ENCODE measurements at places on chromosomes 11 and 22. TPM values are rescaled to one million over a fixed set of nuclear protein-coding genes. Genes with fewer than 3 reads are reported as not detected.

Gene OR51I1
- not detected for total RNA-seq

Gene LUZP2
- 12.6 TPM for total RNA-seq

Gene UBE4A
- total RNA-seq, result 31.5 TPM

Gene FOLR2
- total RNA-seq, result not detected

Gene LMO2
- 100 TPM for total RNA-seq

Gene OR51B2
- not detected for total RNA-seq

Gene RAG2
- 2.2 TPM for total RNA-seq

Gene MRGPRD
- not detected for total RNA-seq

Gene ISX
- 0.15 TPM for total RNA-seq

Gene ASPHD2
- total RNA-seq, result 14.4 TPM

Gene KCNJ1
- total RNA-seq, result 0.31 TPM

- no peak for ATAC-seq
These were observed 71.8 kb downstream of the GGTLC2 start for GRCh38 chr22:22716136-22716665.

DNA sequence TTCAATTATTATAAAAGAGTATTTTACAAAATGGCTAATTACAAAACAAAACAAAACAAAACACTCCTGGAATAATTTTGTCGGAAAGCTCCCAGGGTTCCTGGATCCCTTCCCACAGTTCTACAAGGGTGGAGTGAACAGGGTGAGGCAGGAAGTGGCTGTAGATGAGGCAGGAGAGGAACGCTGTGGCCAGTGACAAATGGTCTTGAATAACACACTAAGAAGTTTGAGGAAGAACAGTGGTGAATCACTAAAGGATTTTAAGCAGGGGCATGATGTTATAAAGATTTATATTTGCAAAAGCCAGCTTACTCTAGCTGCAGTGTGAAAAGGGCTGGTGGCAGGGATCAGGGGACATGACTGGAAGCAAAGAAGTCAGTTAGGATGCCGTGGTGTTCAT is 33.8 kb upstream of the APOA1 start:
- ATAC-seq, result peak; percentile 100

GRCh38 chr11:62081378-62082291 is 42.2 kb upstream of the INCENP start:
- peak; percentile 84 for ATAC-seq

GRCh38 chr11:32008880-32009551 is 81.9 kb upstream of the RCN1 start:
- no peak for ATAC-seq

DNA sequence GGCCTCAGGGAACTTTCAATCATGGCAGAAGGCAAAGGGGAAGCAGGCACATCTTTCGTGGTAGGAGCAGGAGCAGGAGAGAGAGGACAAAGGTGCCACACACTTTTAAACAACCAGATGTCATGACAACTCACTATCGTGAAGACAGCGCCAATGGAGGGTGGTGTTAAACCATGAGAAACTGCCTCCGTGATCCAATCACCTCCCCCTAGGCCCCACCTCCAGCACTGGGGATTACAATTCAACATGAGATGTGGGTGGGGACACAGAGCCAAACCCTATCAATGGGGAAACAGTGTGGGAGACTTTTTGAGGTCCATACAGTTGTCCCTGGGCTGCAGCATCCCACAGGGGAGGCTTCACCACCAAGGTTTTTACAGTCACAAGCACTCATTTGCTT is 41.9 kb upstream of the CFAP300 start:
- no peak for ATAC-seq

DNA sequence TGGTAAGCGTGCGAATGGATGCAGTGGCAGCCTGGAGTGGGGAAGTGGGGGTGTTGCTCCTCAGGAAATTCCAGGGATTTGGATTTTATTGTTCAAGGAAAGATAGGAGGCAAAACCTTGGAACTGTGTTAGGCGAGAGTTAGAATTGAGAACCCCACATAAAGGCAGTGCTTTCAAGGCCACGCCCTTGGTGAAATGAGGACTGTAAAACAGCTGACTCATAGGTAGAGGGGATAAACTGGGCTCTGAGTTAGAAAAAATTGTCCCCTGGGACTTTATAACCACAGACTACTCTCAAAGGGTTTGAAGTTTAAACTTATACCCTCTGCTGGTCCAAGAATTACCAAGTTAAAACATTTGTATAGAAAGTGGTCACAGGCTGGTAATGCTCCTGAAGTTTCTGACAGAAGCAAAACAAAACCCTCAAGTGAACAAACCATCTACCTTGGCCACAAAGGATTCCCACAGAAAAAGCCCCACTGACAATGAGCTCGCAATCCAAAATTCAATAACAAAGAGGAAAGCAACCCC is 250.3 kb upstream of the TBCEL start:
- ATAC-seq, result no peak

- no peak for ATAC-seq
These were observed 911.5 kb upstream of the RAG2 start for GRCh38 chr11:37509506-37509905.

- ATAC-seq, result no peak
These were observed 12.5 kb downstream of the RAC2 start for GRCh38 chr22:37231406-37232139.

- ATAC-seq, result no peak
These were observed 239.0 kb downstream of the TENM4 start for GRCh38 chr11:79201677-79202347.

- no peak for ATAC-seq
These were observed 15.3 kb downstream of the NPAT start for GRCh38 chr11:108206969-108207682.

- no peak for ATAC-seq
These were observed 16.4 kb downstream of the PPM1F start for GRCh38 chr22:21936151-21936775.

DNA sequence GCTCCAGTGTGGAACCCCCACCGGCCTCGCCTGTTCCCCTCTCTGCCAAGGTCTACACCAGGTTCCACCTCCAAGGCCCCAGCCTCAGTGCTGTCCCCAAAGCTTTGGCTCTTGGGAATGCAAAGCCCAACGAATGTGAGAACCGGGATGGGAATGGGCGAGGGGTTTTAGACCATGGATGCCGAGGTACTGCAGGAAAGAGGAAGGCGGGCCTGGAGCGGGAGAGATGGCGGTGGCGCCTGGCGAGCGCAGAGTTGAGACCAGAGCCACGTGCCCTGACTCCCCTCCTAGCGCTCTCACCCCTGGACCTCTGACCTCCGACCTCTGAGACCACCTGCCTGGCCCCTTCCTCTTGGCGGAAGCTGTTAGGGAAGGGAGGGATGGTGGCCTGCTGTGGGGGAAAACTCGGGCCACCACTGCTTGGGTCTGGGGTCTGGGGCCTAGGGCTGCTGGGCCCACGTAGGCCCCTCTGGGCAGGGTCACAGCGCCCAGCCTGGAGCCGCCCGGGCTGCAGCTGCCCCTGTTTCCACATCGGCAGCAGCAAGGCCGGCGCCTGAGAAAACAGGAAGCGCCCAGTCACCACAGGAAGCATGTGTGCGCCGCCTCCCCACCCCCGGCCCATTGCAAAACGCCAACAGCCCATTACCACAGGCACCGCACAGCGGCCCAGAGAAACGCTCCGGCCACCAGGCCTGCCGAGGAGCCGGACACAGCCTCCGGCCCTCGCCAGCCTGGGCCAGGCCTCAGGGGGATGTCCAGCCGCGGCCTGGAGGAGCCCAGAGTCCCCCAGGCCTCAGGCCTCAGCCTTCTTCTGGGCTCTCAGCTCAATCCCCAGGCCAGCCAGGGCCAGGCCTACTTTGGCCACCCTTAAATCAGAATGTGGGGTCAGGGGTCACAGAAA is 13.8 kb upstream of the SLC39A13 start:
- no peak for ATAC-seq

DNA sequence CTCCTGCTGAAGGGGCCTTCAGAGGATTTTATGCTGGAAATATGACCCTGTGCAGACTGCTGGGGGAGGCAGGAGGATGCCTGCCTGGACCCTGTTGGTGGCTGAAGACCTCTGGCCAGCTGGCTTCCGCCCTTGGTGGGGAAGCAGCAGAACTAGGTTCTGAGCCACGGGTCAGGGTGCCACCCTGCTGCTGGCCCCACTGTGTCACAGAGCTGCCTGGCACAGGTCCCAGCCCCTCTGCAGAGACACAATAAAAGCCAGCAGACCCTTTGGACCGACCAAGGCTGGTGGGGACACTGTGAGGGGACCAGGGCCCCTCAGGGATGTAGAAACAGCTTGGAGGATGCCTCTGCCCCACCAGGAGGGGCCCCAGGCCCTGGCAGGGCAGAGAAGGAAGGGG is 6.9 kb upstream of the SREBF2 start:
- no peak for ATAC-seq

DNA sequence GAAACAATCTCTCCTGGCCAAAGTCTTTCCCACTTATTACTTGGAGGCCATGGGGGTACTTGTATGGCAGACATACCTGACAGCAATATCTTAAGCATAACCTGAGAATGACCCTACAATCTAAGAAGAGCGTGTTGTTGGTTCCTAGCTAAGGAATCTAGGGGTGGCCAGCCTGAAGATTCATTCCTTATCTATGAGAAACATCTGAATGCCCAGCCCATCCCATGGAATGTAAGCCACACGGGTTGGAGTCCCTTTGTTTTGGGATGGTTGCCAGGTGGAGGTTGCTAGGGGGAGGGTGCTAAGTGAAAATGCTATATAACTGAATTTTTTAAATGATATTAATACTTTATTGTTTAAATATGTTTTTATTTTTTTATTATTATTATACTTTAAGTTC is 725.0 kb downstream of the ETS1 start:
- ATAC-seq, result no peak

GRCh38 chr11:116348226-116348625 is 424.6 kb downstream of the BUD13 start:
- ATAC-seq, result no peak

GRCh38 chr11:11251394-11251970 is 101.6 kb downstream of the CSNK2A3 start:
- no peak for ATAC-seq

GRCh38 chr22:21803811-21804249 is 63.6 kb downstream of the MAPK1 start:
- ATAC-seq, result no peak

DNA sequence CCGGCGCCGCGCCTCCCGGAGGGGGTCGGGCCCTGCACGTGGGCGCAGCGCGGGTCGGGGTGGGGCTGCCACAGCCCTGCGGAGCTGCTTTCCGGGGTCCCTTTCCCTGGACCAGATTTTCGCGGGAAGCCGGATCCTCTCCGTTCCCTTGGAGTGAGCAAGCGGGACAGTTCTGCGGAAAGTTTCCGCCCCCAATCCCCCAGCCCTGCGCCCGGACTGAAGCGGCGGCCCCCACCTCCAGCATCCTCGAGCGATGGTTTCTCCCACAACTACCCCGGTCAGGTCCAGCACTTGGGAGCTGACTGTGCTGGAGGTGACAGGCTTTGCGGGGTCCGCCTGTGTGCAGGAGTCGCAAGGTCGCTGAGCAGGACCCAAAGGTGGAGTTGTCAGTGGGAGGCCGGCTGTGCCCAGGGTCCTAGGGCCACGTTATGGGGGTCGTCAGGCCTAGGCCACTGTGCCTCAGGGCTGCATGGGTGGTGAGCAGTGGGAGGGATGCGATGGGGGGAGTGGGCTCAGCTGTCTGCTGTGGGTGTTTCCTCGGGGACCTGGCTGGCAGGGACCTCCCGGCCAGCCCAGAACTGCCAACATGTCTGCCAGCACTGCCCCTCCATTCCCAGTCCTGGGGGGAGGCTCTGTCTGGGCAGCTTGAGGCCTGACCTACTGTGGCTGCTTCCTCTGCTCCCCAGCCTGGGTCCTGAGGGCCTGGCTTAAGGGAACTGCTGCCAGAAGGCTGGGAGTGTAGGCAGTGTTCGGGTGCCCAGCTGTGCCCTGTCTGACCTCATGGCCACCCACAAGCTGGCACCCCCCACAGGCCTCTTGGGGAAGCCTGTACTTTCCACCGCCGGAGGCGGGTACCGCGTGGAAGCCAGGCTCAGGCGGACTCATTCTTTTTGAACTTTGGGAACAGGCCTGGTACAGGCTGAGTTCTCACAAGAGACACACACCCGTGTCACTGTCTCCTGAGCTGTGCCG is 726 bp downstream of the ST3GAL4 start:
- ATAC-seq, result peak; percentile 5

All from motor neuron (in vitro differentiated cells).